ENCODE measurements at places on chromosomes 6 and 20.

DNA sequence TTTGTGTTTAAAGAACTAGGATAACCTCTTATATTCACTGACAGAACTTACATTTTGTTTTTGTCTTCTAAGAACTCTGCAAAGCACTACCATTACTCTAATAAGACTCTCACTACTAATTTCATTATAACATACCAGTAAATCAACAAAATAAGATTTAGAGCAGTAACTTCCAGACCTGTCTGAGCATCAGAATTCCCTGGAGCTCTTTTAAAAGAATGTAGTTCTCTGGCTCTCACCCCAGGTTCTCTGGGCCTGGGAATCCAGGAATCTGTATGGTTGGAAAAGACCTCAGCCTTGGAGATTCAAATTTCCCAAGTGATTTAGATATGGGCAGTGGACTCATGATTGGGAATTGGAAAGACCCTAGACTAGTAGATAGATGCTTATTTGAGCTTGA lies 89.4 kb downstream of the JAG1 start:
- DNase-seq = no peak

- no peak for DNase-seq
Observed at GRCh38 chr20:3093861-3094361, 9.4 kb upstream of the AVP start.

DNA sequence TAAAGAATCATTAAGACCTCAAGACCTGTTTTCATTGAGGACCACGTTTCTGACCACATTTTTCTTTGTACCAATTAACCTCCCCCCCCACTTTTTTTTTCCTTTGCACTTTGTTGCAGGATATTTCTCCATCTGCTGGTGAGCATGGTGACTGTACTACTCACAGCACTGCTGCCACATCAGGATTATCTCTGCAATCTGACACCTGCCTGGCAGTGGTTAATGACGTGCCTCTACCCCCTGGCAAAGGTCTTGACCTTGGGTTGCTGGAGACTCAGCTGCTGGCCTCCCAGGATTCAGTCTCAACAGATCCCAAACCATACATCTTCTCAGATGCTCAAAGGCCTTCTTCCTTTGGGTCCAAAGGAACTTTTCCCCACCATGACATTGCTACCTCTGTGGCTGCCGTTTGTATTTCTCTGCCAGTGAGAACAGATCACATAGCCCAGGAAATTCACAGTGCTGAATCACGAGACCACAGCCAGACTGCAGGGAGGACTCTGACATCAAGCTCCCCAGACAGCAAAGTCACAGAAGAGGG lies 46.6 kb upstream of the EDN3 start:
- peak; percentile 7 for DNase-seq

DNA sequence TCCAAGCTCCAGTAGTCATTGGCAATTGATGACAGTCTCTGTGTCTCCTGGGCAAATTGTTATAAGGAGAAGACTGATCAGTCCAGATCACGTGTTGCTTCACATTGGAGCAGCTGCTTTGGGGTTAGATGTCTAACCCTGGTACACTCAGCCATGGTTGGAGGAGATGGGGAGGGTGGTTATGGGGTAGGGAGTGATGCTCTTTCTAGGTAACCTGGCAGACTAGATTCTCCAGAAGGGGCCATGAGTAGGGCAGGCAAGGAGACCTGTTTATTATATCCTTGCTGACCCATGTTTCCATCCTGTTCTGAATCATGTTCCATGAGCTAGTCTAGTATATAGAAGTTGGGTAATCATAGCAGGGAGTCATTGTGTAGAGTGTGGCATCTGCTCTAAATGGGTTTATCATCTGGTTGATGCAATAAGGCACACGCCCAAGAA lies 50.8 kb upstream of the BACH2 start:
- DNase-seq = peak; percentile 31

GRCh38 chr20:346033-346639 lies 775 bp upstream of the NRSN2 start:
- no peak for DNase-seq

- no peak for DNase-seq
Observed at GRCh38 chr6:6287415-6287814, 33.0 kb downstream of the F13A1 start.

GRCh38 chr6:166611631-166612030 lies 15.4 kb downstream of the RPS6KA2 start:
- no peak for DNase-seq

- no peak for DNase-seq
Observed at GRCh38 chr6:53504512-53504911, 40.4 kb downstream of the GCLC start.

DNA sequence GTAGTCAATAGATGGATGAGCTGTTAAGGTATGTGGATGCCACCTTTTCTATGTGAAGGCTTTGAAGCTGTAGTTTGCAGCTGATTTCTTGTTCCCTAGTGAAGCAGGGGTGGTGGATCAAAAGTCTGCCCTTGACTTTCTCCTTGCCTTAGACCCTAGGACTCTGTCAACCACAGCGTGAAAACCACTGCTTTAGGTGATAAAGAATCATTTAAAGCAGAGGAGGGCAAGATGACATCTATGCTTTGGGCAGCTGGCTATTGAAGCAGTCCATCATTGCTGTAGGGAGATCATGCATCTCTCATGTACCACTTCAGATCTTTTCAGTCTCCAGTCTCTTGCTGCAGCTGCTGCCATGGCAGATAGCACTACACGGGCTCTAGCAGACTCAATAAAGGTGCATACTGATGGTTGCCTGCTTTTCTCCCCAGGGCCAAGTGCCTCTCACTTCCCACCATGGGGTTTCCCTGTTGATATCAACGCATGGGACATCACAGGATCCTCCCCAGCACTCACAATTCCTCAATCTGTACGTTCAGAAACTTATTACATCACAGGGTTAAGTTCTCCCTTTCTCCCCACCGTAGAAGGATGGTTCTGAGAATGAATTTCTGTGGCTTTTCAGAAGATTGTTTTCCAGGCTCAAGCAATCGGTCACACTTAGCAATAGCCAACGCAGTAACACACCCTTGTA lies 122.0 kb upstream of the STMND1 start:
- DNase-seq = no peak

DNA sequence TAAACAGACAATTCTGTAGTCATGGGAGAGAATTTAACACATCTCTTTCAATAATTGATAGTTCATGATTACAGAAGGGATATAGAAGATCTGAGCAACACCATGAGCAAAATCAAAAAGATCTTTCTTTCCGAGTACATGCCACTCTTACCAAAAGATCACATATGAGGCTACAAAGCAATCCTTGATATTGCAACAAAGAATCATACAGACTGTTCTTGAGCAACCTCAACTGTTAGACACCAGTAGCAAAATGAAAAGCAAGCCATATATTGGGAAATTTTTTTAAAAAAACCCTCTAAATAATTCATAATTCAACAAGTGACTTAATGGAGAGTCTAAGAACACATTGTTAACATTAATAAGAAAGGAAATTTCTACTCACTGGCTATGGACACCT lies 3.6 kb upstream of the CD83 start:
- DNase-seq = no peak

DNA sequence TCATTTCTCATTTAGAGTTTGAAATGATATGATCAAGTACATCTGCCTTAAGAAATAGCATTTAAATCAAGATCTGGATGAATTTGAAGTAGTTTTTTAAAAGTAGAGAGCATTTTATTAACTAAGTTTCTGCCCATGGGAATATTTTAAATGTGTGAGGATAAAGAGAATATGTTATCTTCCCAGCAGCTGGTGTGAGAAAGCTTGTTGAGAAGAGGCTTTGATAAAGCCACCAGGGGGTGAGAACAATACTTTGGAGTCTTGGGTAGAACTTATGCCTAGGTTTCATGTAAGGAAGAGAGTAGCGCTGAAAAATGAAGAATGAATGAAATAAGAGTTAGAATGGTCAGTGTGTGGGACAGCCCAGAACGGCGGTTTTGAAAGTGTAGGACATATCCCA lies 190.2 kb downstream of the GRM1 start:
- no peak for DNase-seq

GRCh38 chr20:53652859-53653517 lies 59.3 kb upstream of the ZNF217 start:
- DNase-seq = no peak

DNA sequence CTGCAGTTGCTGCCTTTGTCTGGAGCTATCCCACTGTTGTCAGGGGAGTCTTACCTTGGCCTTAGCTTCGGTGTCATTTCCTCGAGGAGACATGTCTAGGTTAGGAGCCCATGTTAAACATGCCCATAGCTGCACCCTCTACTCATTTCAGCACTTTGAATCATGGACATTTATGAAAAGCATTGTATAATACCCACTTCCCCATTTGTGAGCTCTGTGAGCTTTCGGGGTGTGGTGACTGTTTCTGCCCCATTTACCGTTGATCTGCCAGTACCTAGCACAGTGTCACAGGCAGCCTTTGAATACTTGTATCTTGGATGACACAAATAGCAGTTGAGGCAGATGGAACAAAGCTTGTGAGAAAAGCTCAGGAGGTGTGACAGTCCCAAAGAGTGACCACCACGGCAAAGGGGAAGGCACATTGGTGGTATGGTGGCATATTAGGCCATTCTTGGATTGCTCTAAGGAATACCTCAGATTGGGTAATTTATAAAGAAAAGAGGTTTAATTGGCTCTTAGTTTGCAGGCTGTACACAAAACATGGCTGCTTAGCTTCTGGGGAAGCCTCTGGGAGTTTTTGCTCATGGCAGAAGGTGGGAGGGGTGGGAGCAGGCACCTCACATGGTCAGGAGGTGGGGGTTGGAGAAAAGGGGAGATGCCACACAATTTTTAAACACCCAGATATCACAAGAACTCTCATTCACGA lies 42.0 kb downstream of the JARID2 start:
- no peak for DNase-seq

DNA sequence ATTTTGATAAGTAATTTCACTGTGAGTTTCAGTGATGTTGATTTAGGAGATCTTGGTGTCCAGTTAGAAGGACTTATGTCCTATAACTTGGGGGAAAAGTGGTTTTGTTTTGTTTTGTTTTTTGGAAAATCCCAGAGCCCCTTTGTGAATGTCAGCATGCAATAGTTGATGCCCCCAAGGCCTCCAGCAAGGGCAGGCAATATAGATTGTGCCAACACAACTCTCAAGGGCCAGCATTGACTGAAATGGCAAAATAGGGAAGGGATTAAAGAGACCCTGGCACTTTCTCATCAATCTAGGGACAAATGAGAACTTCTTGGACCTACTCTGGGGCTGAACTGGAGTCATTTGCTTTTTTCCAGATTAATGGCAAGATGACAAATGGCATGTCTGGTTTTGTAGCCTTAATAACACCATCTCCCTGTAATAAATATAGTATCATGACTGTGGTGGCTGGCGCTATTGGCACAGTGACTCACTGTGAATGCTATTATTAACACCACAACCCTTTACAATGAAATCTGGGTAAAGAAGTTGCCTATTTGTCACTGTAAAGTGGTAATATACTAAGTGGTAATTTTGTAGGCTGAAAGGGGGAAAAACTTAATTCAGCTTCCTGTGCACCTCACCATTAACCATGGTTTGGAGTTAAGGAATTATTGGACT lies 51.8 kb downstream of the ABRACL start:
- DNase-seq = no peak

DNA sequence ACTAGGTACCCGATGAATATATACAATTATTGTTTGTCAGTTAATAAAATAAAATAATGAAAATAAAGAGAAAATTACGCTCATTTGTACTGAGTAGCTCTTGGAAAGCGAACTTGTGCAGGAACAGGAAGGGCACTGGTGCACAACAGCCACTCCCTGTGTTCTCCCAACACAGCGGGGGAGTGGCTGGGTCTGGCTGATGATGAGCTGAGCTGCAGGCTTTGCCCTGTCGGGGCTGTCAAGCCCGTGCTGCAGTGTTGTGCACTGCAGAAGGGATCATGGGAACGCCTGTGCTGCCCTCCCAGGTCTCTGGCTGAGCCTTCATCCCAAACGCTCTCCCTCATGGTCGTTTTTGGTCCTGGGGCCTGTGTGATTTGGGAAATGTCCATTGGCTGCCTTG lies 131.7 kb upstream of the MAP3K4 start:
- DNase-seq = no peak

GRCh38 chr6:107598091-107598490 lies 108.2 kb downstream of the SOBP start:
- DNase-seq = no peak

GRCh38 chr6:120451508-120451907 lies 882.8 kb downstream of the TBC1D32 start:
- no peak for DNase-seq

DNA sequence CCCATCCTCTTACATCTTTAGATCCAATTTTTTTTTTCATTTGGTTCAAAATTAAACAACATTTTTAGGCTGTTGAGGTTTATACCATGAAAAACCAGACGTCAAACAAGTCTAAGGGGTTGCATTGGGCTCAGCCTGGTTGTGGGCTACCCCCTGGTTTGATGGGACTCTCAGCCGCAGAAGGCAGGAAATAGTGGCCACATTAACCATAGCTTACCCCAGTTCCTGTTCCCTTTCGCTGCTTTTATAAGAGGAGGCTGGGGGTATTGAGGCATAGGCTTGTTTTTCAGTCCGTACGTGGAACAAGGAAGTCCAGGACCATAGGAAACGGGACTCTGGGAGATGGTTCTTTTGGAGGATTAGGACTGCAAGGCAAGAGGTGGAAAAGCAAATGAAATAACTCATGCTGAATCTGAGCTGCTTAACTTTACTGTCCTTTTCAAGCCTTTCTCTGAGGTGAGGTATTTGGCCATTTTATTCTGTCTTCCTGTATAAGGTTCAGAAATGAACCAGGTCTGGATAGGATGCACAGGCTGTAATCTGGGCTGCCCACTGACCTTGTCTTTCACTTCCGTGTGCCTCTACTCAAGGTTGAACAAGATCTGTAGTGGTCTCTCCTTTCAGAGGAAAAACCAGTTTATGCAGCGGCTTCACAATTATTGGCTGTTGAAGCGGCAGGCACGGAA lies 7.7 kb downstream of the BRPF3 start:
- DNase-seq = no peak

- no peak for DNase-seq
Observed at GRCh38 chr6:102415891-102416290, 1022.4 kb downstream of the GRIK2 start.

GRCh38 chr6:47722194-47722593 lies 23.8 kb downstream of the ADGRF4 start:
- no peak for DNase-seq

DNA sequence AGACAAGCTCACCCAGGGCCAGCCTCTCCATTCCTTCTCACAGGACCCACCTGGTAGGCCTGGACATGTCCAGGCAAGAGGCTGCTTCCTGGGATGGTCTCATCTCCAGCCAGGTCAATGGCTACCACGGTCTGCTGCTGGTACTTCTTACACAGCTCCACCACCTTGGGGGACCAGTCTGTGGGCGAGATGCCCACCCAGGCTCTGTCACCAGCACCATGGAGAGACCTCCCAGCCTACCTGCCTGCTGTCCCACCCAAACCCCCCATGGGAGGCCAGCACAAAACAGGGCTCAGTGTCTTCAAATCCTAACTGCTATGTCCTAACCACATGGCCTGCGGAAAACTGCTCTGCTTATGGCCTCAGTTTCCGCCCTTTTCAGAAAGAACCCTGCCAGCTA lies 27.3 kb downstream of the ADA start:
- no peak for DNase-seq
